Testis (tissue), 5 donors: ENCODE measurements at places on chromosomes 16 and 17. TPM values are rescaled to one million over a fixed set of nuclear protein-coding genes. Genes with fewer than 3 reads are reported as not detected.

The FZD2 gene
- 9.1 TPM for total RNA-seq

The SLC52A1 gene
- total RNA-seq: 1.7 TPM

The SLFN5 gene
- 6.1 TPM for total RNA-seq

The TEX19 gene
- total RNA-seq: 37.8 TPM

The LDHD gene
- 5.0 TPM for total RNA-seq

- DNase-seq: no peak
Observed at GRCh38 chr17:32586666-32587065, 99.9 kb downstream of the CDK5R1 start.

DNA sequence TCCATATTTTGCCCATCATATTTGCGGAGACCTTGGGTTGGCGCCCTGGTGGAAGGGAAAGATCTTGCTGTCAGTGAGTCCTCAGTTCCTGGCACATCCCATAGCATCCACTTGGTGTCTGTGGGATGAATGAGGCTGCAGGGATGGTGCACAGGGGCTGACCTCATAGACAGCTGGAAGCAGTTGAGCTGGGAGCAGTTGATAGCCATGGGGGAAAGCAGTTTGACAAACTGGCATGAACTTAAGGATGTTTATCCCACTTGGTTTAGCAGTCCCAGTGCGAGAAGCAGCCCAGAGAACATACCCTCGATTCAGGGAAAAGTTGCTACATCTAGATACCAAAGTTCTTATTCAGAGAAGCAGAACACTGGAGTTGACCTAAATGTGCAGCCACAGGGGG, 80.7 kb downstream of the SNX29 start:
- DNase-seq: no peak

GRCh38 chr17:4381690-4382671, 15.5 kb upstream of the UBE2G1 start:
- no peak for DNase-seq

DNA sequence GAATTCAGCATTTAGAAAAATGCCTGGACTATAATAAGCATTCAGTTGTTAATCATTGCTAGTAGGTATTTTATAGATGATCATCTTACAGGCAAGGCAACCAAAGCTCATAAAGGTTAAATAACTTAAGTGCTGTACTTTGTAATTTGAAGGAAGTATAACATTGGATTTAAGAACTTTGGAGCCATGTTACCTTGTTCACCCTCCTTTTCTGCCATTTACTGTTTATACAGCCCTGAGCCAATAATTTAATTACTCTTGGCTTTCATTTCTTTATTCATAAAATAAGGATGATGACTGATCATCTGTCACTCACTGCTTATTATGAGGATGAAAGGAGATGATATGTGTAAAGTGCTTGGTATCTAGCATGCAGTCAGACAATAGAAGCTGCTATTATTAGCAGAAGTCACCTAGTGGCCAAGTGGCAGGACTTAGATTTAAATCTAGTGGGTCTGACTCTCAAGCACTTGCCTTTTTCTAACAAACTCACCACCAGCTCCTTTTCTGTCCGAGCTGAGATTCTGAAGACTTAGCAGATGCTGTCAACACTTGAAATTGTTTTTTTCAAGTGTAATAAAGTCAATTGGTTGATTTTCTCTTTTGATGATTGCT, 18.3 kb upstream of the DDX52 start:
- DNase-seq: no peak

- peak; percentile 66 for DNase-seq
Observed at GRCh38 chr17:73189417-73190099, 3.3 kb upstream of the COG1 start.

DNA sequence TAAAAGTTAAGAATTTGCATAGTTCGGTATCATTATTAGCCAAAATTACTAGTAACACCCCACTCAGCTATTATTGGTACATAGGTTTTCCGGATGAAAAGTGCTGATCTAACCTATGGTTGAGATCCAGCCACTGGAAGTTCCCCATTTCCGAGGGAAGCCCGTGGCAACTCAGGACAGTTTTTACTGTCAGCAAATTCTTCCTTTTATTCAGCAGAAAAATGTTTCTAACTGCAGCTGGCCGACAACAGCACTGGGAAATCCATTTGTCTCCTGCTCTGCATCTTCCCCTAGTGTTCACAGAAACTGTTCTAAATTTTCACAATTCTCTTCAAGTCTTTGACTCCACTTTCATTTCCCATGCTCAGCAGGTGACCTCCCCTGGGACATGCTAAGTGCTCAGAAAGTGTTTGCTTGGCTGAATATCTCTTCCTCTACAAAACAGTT, 15.5 kb upstream of the MMD start:
- DNase-seq: no peak

DNA sequence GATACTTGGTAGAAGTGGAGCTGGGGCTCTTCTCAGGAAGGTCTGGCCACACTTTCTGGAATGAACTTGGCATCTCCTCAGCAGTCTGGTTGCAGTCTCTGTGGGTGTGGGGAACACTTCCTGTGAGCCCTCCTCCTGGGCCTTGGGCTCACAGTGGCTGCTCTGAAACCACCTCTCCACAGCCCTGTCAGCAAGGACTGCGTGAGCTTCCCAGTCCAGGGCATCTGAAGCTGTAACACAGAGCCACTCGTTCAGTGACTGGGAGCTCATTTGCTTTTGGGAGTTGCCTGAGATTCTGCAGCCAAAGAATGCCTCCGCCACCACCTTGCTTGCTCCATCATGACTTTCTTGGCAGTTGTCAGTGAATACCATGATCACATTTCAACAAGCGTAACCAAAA, 60.0 kb downstream of the CLEC16A start:
- DNase-seq: no peak

GRCh38 chr16:55146966-55147365, 177.0 kb upstream of the IRX6 start:
- DNase-seq: no peak

GRCh38 chr17:80621997-80622357, 77.3 kb downstream of the RPTOR start:
- no peak for DNase-seq

GRCh38 chr17:81576621-81577277, 24.6 kb upstream of the FAAP100 start:
- no peak for DNase-seq

- DNase-seq: peak; percentile 74
Observed at GRCh38 chr17:75048249-75048878, 1.3 kb downstream of the KCTD2 start.

GRCh38 chr17:55411463-55411855, 10.2 kb downstream of the MMD start:
- DNase-seq: no peak

DNA sequence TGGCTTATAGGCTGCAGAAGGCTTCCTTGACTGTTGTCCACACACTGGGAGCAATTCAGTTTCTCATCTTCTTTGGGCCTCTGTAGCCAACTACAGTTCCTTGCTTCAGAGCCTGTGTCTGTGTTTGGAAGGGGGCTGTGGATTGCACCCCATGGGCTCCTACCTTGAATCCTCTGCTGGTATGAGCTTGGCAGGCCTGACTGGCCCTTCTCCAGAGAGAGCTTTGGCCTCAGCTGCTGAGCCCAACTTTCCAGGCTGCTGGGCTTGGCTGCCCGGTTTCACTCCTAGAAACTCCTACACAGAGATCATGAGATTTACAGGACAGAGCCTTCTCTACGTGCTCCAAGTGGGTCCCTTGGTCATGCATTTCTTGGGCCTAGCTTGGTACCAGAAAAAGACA, 354.4 kb downstream of the SNX29 start:
- peak; percentile 60 for DNase-seq
